ENCODE measurements at places on chromosomes 6 and 20.

DNA sequence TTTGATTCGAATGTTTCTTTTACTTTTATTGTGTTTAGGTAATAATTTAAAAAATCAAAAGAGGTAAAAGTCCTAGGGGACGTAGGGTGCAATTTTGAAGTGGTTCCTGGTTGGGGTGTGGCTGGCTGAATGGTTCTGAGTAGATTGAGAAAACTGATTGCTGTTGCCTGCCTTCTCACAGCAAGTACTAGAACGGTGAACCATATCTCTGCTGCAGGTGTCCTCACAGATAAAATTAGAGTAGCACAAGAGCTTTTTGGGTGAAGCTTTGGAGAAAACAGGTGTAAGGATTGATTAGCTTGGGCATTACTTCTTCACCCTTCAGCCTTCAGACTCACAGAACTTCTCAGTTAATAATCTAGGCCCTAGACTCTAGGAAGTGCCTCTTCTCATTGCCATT lies 19.8 kb upstream of the GJA10 start:
- DNase-seq: no peak

DNA sequence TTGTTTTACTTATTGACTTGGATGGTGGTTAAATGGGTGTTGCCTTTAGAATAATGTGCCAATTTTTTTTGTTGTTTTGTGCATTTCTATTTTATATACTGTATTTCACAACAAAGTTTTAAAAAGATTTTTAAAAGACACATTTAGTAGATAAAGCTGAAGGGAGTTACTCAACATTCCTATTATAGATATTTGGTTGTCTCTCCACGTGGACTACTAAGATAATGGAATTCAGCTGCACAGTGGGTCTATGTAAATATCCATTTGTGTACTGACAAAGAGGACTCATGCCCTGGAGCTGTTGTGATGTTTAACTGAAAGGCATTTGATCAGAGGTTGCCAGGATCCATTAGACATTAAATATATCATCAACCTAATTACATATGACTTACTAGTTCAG lies 23.2 kb upstream of the FAM135A start:
- DNase-seq: no peak

DNA sequence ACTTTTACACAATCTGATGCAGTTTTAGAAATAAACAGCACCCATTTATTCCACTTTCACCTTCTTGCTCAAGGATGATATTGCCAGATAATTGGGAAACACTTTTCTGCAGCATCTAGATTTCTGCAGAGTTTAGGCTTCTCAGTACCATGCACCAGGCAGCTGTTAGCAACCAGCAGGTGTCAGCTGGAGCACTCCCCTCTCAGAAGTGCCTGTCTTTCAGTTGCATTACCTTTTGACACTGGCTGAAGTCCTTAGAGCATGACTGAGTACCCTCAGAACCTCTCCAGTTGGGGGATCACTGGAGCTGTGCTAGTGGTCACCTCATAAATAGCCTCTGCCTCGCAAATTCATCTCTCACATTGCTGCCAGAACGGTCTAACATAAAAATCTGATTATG lies 91.2 kb downstream of the DNAH8 start:
- DNase-seq: no peak

- DNase-seq: no peak
These were observed 95.3 kb upstream of the RSPO3 start for GRCh38 chr6:127023001-127023778.

GRCh38 chr6:73613806-73614536 lies 39.8 kb downstream of the SLC17A5 start:
- no peak for DNase-seq

DNA sequence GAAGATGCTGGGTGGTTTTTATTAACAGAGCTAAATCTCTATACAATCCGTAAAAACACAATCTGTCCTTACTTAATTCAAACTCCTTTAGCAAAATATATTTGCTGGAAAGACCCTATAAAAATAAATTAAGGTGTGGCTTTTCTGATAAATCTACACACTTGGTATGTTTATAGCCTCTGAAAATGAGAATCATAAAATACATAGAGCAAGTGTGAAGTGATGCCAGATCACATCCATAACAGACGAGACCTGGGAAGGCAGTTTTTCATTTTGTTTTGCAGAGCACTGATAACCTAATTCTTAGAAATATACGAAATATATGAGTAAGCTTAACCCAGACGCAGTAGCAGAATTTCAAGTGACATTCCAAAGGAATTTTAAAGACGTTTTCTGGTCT lies 10.4 kb upstream of the DDO start:
- no peak for DNase-seq

- DNase-seq: no peak
These were observed at the start of gene EYA4 for GRCh38 chr6:133241086-133241900. TSS of gene EYA4 (plus strand) at chr6:133241357. CDS start at chr6:133274781, 33,424 bp downstream.

DNA sequence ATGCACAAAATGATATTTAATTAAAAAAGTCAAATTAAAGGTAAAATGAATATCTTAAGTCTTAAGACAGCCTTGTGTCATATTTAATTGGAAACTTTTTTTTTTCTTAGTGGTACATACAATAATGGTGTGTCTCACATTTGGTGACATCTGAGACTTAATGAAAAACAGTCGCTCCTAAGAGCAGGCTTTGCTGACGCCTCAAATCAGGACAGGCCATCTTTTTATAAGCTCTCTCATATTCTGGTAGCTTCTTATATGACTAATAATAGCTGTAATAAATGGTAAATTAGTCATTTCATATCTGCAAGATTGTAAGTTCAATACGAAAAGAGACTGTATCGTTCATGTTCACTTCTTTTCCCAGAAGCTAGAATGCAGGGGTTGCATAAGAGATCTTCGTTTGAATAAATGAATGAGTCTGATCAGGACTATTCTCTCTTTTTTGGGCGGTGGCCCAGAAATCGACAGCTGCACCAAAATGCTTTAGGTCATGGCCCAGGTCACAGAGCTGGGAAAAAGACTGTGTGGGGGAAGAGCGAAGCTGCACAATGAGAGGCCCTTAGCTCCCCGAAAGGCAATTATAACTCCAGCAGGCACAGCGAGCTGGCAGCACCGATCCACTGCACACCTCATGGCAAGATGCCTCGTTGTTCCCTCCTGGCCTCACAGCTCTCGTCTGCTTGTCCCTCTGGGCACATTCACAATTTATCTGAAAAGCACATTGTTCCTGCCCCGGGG lies 69.4 kb downstream of the NRN1 start:
- DNase-seq: no peak

GRCh38 chr6:112590326-112590725 lies 243.2 kb downstream of the RFPL4B start:
- no peak for DNase-seq

GRCh38 chr6:28632326-28632851 lies 106.7 kb downstream of the GPX5 start:
- no peak for DNase-seq

DNA sequence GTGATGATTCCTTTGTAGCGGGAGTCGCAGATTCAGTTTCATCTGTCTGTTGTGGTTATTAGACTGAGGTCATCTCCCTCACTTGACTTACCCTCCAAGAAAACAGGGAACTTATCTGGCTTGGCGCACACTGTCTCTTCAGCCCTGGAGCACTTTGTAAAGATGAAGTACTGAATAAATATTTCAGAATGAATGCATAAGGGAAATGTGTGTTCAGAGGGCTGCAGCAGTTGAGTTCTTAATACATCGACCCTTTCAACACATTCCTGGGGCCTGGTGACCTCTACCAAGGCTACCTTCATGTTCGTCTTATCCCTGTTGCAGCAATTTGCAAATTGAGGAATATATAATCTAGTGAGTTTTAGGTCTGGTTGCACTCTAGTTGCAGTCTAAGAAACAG lies 652.5 kb upstream of the AGPAT4 start:
- no peak for DNase-seq

DNA sequence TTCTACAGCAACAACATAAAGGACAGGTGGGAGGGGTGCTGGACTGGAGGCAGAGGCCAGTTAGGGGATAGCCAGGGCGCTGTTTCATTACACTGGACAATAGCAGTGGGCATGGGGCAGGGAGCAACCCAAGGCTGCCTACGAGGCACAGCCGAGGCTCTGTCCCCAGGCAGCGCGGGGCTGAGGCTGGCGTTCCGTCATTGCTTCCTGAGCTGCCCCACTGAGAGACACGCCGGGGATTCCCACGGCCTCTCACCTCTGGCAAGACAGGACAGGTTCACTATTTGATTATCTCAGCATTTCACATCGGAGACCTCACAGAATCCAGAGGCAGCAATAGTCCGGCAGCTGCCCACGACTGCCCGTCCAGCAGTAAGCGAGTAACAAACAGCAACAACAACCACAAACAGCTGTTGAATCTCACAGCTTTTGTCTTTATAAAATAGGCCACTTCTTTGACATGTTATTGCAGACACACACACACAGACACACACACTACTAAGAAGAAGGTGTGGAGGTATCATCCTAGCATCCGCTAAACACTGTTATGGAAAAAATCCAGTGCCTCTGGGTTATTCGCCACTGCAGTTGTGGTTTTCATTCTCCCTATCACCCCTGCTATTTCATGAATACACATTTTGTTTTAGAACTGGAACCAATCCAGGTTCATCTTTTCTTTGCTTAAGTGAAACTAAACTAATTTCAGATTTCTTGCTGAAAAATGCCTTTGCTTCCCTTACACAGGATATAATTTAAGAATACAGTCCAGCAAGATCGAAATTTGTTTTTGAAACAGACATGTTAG lies 19.5 kb downstream of the KIF25 start:
- DNase-seq: no peak

GRCh38 chr6:143236151-143236798 lies 175.6 kb downstream of the AIG1 start:
- no peak for DNase-seq

DNA sequence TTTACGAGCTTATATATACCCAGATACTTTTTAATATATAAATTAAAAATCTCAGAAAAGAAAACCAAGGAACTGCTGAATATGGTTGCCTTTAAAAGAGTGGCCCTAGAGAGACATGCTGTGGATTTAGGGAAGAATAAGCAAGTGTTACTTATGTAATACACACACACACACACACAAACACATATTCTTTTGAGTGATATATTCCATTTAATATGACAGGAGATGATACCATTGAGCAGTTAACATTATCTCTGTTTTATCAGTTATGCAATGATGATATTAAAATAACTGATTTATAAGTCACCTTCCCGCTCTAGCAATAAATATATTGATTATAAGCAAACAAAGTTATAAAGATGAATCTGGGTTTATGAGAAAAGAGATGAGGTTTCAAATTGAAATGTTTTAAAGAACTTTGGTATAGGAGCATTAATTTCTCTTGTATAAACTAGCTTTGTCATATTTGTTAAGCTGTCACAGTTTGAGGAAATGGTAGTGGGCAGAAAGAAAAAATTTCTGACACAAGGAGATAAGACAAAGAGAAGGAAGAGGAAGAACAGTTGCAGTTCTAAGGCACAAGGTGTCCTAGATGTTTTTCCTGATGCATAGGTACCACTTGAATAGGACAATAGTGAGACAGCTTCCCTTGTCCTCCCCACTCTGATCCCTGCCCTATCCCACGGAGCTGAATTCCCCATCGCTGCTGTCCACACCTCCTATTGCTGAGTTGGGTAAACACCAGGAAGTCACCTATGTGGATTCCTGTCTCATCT lies 26.4 kb downstream of the GPX5 start:
- no peak for DNase-seq

DNA sequence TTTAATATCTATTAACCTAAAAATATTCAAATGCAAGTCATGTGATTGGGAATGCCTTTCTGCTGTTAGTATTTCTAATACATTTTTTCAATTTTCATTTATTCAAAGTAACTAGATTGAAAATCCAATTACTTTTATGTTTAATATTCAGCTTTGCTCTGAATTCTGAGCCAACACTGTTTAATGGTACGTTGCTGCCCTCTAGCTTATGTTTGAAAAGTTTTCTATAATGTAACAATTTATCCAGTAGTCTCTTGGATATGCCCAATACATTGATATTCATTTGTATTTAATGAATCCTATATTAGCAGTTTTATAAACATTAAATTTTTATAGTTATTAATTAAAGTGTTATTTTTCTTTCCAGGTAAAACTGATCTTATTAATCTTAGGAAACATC lies 47.4 kb downstream of the LGSN start:
- no peak for DNase-seq

GRCh38 chr20:57440678-57441509 lies 49.7 kb downstream of the RBM38 start:
- DNase-seq: no peak

DNA sequence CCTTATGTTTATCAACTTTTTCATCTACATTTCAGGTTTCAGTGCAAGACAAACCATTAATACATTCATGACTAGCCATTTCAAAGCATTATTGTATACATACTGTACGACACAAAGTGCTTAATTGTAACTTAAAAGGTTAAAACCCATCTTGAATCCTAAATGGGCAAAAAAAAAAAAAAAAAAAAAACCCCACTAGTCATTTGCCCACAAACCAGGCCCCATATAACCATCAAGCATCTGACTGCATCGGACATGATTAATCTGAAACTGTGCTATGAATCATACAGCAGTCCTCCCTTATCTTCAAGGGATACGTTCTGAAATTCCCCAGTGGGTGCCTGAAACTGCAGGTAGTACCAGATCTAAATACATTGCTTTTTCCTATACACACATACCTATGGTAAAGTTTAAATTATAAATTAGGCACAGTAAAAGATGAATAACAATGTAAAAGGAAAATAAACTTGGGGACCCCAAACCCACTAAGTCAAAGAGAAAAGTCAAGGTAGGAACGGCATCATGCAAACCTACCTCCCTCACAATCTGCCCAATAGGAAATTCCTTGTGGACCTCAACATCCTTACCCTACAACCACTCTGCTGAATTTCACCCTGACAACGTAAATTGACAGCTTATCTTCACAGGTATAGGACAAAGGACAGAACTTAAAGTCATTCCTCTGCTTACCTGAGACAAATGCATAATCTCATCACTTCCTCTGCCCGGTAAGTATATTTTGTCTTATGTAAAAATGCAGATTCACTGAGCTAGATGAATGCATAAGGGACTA lies 14.3 kb downstream of the B4GALT5 start:
- DNase-seq: no peak

GRCh38 chr6:145453376-145453775 lies 281.9 kb downstream of the EPM2A start:
- DNase-seq: no peak

DNA sequence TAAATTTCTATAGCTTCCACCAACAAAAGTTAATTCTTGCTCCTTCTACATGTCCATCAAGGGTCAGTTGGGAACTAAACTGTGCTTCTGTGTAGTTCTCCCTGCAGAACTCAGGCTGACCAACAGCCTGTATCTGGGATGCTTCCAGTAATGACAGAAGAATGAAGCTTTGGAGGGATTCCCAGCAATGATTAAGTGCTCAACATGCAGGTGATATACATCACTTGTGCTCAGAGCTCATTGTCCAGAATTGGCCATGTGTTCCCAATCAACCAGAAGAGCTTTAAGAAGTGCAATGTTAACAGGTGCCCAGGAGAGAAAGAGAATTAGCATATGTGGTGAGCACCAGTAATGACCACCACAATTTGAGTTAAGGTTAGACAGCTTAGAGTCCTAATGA lies 37.4 kb upstream of the SNRPB2 start:
- DNase-seq: no peak

GRCh38 chr6:53011979-53012378 lies 16.9 kb upstream of the GSTA4 start:
- no peak for DNase-seq

GRCh38 chr6:150069706-150070105 lies 785 bp upstream of the ULBP3 start:
- DNase-seq: no peak

- DNase-seq: no peak
These were observed 19.5 kb upstream of the ADTRP start for GRCh38 chr6:11798096-11798495.

GRCh38 chr20:25437153-25437581 lies 29.7 kb downstream of the GINS1 start:
- no peak for DNase-seq

- DNase-seq: no peak
These were observed 82.5 kb upstream of the PTPN1 start for GRCh38 chr20:50427719-50428083.

- DNase-seq: no peak
These were observed 1.0 kb downstream of the HELZ2 start for GRCh38 chr20:63572788-63573646.

Data from stimulated activated CD8-positive, alpha-beta memory T cell treated with anti-CD3 and anti-CD28 coated beads, Interleukin-7, amount 100 ng/mL, for 1 hour (primary cell).